ENCODE measurements at places on chromosomes 2 and 18.

- no peak for DNase-seq
These were observed 8.6 kb downstream of the FAM171B start for GRCh38 chr2:186702501-186702900.

DNA sequence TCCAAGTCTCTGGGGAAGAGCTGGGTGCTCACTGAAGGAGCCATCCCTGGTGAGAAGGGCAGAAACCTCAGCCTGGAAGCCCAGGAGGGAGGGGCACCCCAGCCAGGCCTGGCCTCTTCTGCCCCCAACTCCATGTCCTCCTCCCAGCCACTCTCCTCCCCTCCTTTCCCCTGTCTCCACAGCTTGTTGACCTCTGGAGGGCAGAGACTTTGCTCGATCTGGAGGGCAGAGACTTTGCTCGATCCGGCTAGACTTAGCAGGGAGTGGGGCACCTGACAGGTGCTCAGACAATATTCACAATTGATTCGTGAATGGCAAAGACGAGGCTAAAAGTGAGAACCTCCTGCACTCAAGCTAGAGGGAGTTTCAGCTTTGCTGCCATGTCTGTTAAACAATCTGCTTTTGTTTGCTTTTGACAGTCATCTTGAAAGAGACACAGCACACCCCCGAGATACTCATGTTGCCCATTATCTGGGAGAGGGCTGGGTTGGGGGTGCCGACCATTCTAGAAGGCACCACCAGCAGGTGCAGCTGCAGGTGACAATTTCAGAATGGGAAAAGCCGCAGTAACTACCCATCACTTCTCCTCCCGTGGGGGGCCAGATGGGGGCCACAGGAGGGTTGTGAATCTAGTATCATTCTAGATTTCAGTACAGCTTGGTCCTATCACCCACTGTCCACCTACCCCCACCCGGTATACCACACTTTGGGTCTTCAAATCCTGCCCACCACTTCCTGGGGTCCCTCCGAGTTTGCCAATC, 54.8 kb downstream of the DNMT3A start:
- DNase-seq, result no peak

GRCh38 chr2:147177071-147177857, 667.6 kb upstream of the ACVR2A start:
- no peak for DNase-seq

DNA sequence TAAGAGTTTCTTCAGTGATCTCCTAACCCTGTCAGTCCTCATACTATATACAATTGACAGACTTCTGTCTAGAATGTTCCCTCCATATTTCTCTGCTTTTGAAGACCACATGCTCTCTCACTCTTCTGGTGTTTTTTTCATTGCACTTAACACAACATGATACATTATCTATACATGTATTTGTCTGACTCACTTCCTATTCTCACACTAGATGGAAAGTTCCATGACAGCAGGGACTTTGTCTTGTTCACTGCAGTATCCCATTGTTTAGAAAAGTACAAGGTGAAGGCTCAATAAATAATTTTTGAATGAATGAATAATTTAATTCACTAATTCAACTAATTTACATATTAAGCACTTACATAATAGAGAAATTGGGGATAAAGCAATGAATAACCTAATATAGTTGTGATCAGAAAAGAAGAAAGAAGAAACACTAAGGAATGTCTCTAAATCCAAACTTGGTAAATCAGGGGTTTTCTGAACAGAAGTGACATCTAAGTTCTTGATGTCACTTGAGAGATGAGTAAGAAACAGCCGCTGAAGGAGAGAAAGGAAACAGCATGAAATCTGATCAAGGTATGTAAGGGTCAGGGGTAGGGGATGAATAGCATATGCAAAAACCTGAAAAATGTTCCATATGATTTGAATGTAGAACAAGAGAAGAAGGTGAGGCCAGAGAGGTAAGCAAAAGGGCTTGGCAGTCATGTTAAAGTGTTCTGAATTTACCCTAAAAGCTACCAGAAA, 42.4 kb downstream of the MBD2 start:
- DNase-seq, result no peak

DNA sequence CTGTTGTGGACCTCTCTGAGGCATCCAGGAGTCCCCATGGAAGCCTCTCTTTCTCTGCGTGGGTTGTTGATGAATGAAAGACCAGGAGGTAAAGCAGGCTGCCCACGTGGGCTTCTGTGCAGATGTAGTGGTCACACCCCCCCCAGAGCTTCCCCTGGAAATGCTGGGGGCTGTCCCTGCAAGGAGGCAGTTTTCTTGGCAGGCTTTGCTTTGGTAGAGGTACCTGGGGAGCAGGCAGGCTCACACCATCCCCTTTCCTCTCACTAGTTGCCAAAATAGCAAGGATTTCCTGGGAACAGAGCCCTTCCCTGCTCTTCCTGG, 97.6 kb upstream of the MAP3K20 start:
- no peak for DNase-seq

GRCh38 chr2:11254100-11254536, 90.3 kb downstream of the ROCK2 start:
- DNase-seq, result no peak

DNA sequence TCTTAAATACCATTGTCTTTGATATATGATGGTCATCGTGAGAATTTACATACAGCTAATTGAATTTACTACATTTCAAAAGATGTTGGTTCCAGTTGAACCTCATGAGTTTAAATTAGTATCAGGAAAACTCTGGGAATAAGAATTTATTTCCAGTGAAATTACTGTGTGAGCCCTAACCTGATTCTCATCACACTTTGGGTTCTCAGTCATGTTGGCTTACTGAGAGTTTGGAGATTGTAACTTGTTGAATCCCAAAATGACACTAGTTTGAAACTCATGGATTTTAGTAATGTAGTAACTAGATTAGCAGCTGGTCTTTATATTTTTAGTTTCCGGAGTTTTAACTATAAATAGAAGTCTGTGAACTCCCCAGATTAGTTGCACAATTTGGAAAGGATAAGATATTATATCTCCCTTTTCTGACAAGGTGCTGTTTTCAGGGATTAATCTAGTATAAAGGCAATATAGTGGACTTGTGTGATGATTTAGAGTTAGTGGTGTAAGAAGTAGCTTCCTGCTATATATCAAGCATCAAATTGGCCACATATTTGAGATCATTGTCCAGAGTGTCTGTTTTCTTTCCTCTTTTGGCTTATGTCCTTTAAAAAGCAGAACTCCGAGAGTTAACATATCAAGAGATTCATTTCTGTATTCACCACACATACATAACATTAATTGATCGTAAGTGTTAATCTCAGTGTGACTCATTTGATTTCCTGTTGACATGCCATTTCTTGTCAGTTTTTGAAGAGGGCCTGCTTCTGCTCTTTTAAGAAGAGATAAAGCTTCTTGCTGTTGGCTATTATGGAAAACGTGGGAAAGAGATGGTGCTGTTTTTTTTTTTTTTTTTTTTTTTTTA, 15.7 kb downstream of the NDUFV2 start:
- DNase-seq, result no peak

- DNase-seq, result no peak
These were observed 334.1 kb downstream of the GBX2 start for GRCh38 chr2:235833971-235834620.

DNA sequence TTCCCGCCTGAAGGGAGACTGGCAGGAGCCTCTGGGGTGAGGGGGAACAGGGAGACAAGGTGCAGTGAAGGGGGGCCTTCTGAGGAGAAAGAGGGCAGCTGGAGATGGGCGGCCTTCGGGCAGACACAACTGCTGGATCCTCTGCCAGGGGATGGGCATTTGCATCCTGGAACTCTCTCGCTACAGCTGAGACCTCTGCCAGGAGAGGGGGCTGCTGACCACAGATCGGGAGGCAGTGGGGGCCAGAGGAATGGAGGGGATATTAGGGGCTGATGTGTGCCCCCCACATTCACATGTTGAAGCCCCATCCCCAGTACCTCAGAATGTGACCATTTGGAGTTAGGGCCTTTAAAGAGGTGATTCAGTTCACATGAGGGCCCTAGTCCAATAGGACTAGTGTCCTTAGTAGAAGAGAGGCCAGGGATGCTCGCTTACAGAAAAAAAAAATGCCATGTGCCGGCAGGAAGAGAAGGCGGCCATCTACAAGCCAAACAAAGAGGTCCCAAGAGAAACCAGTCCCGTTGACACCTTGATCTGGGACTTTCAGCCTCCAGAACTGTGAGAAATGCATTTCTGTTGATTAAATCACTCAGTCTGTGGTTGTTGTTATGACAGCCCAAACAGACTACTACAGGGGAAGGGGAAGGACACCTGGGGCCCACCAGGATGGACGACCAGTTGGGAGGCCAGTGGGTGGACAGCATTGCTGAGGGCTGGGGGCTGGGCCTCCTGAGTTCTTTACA, 50.0 kb downstream of the TRABD2A start:
- DNase-seq, result no peak

GRCh38 chr2:98592565-98592964, 15.7 kb downstream of the COA5 start:
- DNase-seq, result no peak

DNA sequence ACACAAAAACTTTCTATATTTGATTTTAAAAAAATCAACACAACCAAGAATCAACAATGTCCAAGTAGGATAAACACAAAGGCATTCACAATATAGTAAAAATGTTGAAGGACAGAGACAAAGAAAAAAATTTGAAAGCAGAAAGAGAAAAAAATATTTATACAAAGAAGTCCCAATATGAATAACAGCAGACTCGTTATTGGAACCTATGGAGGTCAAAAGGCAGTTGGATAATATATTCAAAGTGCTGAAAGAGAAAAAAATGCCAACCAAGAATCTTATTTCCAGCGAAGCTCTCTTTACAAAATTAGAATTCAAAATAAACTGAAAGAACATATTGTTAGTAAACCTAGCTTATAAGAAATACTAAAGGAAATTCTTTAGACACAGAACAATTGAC, 859.5 kb downstream of the LRP1B start:
- no peak for DNase-seq

DNA sequence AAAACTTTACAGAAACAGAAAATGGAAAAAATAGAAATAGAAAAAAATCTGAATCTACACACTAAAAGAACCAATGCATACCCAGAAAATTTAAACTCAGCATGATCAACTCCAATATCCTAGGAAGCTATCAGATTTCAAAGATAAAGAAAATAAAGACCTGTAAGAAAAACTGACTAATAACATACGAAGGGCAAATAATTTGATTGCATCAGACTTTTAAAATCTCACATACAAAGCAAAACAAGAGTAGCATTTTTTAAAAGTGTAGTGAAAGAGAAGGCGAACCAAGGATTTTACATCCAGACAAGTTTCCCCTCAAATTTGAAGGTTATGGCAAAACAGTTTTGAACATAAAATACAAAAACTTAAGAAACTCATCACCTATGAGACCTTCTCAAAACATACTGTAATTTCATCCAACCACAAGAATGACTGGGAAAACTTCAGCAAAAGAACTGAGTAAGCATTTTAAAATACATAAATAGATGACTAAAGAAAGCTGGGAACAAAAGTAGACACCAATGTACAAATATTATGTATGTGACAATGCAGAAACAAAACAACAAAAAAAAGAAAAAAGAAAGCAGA, 54.8 kb downstream of the NBAS start:
- peak; percentile 16 for DNase-seq

DNA sequence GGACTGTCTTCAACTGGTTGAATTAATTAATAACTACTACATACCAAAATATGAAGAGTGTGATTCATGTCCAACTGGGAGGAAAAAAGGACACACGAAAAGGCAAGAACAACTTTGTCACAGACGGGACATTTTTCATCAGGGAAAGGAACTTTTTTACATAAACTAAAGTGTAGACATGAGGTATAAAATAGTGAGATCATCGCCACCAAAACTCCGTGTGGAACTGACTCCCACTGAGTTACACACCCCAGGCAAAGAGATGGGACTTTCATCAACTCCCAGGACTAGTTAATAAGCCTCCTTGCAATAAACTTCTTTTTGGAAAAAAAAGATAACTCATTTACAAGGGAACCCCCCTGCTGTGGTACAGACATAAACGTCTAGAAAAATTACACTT, 12.9 kb upstream of the NMI start:
- no peak for DNase-seq

GRCh38 chr18:12253663-12254135, 462 bp upstream of the CIDEA start:
- no peak for DNase-seq

DNA sequence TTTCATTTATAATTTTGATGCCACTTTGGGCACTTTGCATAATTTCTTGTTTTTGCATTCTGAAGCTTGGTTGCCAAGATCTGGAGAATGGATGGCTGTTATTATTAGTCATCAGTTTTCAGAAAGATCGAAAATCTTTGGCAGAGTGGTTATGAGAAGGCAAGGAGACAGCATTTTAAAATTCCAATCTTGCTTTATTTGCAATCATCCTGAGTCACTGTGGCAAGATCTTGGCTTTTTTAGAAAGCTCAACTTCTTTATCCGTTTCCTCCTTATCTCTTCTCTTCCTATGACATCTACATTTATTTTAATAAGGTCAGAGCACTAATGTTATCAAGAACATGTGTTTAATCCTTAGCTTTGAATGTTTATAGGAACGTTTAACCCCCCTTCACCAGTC, 31.1 kb upstream of the EIF2AK3 start:
- no peak for DNase-seq

GRCh38 chr18:2036086-2036485, 535.2 kb downstream of the METTL4 start:
- no peak for DNase-seq

GRCh38 chr2:1652034-1652790, 92.1 kb downstream of the PXDN start:
- DNase-seq, result peak; percentile 16

GRCh38 chr18:35085450-35086380, 44.5 kb downstream of the MAPRE2 start:
- DNase-seq, result no peak

GRCh38 chr2:47321411-47322031, 81.4 kb upstream of the MSH2 start:
- no peak for DNase-seq

DNA sequence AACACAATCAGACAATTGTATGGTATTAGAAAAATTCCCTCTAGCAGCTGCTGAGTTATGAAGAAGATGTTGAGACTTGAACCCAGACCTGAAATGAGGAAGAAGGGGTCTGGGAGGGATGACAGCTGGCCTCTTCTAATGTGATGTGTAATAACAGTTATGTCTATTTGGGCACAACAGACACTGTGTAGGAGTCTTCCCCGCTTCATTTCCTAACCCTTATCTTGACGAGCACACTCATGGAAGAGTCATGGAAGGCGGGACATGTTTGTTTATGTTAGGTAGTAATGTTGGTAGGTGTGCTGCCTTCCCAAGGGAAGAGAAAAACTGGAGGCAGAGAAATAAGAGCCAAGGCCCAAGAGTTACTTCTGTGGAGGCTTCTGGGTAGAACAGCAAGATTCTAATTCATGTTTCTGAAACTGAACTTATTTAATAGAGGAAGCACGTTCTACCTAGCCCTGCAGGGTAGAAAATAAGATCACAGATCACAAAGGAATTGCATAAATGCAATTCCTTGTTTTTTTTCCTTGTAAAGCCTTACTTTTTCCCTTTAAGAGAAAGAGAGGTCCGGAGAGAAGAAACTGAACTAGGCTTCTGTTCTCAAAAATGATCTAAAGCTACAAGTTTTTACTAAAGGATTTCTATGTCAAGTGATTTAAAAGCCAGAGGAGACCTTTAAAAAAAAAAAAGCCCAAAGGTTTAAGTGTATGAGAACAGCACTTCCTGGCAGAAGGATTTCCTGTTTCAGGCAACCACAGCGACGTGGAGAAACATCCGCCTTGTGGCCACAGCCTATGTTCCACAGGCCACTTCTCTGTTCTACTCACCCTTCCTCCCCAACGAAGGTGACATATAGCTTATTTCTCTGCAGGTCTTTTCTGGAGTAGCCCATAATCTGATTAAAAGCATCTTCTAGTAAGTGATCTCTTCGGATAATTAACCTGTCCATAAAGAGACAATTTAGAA, 68.5 kb upstream of the STK17B start:
- peak; percentile 40 for DNase-seq

- no peak for DNase-seq
These were observed 305.9 kb downstream of the HRH4 start for GRCh38 chr18:24766376-24766775.

All from astrocyte of the cerebellum (primary cell).